ENCODE measurements at places on chromosomes 2 and 18. TPM values are rescaled to one million over a fixed set of nuclear protein-coding genes. Genes with fewer than 3 reads are reported as not detected.

Gene CABLES1
- 1.3 TPM for polyA plus RNA-seq

Gene EXOC6B
- 9.0 TPM for polyA plus RNA-seq

DNA sequence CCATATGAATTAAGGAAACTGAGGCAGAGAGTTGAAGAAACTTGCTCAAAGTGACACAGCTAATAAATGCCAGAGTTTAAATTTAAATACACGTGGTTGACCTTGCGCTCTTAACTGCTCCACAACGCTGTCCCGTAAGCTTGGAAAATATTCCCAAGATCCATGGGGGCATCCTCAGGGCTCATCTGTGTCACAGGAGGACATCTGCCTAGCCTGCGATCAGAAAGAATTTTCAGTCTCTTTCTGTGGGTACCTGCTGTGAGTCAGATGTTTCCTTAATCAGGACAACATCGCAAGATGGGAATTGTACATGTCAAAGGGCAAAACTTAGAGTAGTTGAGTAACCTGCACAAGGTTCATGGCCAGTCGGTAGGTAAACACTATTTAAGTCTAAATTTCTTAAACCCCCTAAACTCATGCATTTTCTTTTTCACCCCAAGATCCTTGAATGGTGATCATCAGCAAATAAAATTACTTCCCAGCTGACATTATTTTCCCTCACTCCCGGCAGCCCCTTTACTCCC, 1.4 kb downstream of the CMPK2 start:
- DNase-seq = no peak

- peak; percentile 2 for DNase-seq
Observed at GRCh38 chr2:2107141-2107540, 223.9 kb downstream of the MYT1L start.

Gene SCYGR5
- not detected for polyA plus RNA-seq

DNA sequence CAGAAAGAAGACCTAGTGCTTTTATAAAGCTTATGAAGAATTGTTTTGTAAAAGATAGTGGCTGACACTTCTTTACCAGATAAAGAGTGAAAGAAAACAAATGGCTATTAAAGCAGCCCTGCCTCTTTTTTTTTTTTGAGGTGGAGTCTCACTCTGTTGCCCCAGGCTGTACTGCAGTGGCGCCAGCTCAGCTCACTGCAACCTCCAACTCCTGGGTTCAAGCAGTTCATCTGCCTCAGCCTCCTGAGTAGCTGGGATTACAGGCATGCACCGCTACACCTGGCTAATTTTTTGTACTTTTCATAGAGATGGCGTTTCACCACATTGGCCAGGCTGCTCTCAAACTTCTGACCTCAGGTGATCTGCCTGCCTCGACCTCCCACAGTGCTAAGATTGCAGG, 12.9 kb downstream of the ARPC2 start:
- DNase-seq = peak; percentile 41

Gene GKN2
- not detected for polyA plus RNA-seq

DNA sequence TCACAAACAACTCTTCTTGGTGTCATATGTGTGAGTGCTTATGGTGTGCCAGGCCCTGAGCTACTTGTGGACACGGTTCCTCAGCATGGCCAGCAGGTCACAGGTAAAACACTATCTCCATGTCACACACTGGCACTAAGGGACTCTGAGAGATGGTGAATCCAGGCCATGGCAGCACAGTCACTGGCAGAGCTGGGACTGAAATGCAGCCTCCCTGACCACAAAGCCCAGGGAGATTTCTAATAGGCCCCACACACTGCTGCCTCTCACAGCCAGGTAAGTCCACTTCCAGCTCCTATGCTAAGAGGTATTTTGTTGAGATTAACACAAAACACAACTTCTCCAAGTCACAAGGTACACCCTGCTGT, 92.0 kb downstream of the ACTR2 start:
- no peak for DNase-seq

Gene TMEM178A
- 0.23 TPM for polyA plus RNA-seq

GRCh38 chr18:3898861-3899613, 449.1 kb downstream of the TGIF1 start:
- no peak for DNase-seq

- no peak for DNase-seq
Observed at GRCh38 chr18:74699455-74699854, 101.8 kb downstream of the ZNF407 start.

Data from GM23248 (cell line).